Suppressor macrophage (primary cell): ENCODE measurements at places on chromosomes 12 and 14.

DNA sequence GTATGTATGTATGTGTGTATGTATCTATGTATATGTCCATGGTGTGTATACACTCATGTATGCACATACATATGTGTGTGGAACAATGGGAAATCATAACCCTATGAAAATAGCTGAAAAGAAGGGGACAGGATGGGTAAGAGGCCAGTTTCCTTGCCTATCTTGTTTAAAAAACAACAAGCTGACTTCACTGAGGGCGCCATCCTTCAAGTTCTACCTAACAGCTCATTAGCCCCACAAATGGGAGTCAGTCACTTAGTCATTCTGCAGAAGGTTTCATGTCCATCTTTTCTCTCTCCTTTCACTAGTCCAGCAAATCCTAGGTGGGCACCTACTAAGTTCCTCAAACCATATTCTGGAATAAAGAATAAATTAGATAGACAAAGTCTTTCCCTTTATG, 14.7 kb downstream of the STON2 start:
- no peak for DNase-seq

DNA sequence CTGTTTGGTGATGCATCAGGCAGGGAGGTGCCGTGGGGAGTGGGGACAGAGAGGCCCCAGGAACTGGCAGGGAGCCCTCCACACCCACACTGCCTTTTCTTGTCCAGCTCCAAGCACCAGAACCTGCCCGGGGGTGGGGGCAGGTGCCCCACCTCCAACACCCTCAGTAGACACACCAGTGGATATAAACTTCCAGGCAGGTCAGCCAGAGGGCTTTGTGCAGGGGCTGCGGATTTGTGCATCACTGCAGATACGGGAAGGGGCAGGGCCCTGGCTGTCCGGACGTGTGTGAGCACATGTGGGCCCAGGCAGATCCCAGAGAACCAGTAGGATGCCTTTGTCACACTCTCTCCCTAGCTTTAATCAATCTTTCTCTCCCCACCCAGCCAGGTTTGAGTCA, 1.3 kb upstream of the TGM1 start:
- DNase-seq: no peak

DNA sequence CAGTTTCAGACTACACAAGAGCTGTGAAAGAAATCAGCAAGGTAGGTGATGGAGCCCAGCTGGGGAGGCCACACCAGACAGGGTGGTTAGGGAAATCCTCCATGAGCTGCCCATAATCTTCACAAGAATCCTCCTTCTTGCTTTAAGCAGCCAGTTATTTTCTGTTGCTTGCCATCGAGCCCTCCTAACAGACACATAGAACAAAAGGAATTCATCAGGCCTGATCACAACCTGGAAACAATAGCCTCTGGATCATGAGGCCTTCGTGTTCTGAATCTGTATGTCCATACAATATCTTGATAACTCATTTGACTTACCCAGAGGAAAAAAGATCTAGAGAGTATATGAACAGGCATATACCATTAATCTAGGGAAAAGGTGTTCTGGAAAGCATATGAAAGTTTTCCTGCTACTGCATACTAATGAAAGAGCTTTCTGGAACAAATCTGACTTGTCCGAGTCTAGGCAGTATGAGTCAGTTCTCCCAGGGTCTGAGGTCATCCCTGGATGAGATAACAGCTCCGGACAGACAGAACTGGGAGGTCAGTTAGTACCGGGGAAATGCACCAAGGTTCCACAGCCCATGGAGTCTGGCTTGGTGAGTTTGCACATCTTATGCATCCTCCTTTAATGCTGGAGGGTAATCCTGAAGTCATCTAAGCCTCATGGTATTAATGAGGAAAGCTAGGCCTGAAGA, 52.8 kb upstream of the ELK3 start:
- no peak for DNase-seq

- peak; percentile 29 for DNase-seq
Observed at GRCh38 chr14:70955543-70956480, 48.6 kb downstream of the PCNX1 start.

- DNase-seq: no peak
Observed at GRCh38 chr12:126782083-126782482, 1484.9 kb upstream of the TMEM132C start.

- no peak for DNase-seq
Observed at GRCh38 chr12:6199531-6200255, 507 bp upstream of the CD9 start.

DNA sequence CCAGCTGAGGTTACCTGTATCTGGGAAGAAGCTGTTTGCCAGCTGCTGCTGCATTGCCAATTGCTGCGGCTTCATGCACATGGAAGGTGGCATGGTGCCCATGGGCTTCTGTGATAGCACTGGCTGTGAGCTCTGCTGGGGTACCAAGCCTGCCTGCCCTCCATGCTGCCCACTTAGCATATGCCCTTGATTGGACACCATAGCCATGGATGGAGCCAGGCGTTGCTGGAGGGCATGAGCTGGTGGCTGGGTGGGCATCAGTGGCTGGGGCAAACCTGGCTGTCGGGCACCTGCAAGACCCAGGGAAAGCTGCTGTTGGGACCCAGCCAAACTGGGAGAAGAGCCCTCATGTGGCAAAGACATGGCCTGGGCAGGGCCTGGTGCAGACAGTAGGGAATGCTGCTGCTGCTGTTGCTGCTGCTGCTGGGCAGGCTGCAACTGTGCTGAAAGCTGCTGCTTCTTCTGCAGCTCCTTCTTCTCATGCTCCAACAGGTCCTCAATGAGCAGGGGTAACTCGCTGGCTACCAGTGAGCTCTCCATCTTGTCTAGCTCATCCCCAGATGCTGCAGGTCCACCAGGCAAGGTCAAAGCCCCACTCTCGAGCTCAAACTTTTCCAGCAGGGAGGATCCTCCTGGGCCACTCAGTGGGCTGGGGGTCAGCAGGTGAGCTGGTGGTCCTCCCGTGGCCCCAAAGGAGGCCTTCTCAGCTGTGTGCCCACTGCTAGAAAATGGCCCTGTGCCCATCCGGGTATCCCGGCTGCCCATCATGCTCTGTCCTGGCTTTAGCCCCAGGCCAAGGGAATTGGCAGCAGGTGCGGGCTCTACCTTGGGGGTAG, 18.8 kb upstream of the PRKAG1 start:
- DNase-seq: no peak

DNA sequence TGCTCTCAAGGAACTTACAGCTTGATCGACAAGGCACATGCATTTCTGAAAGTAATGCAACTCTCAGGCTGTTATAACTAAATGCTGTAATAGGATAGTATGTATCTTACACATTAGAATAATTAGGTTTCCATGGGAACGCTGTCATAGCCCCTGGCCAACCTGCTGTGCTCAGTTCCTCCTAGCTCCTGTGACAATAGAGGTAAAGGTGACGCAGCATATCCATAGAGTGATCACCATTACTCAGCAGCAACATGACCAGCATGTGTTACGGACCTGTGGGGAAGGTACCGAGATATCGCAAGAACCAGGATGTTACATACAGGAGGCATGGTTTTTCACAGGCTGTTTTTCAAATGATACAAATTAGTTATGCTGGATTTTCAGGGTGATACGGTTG, 150.7 kb downstream of the CAND1 start:
- no peak for DNase-seq

DNA sequence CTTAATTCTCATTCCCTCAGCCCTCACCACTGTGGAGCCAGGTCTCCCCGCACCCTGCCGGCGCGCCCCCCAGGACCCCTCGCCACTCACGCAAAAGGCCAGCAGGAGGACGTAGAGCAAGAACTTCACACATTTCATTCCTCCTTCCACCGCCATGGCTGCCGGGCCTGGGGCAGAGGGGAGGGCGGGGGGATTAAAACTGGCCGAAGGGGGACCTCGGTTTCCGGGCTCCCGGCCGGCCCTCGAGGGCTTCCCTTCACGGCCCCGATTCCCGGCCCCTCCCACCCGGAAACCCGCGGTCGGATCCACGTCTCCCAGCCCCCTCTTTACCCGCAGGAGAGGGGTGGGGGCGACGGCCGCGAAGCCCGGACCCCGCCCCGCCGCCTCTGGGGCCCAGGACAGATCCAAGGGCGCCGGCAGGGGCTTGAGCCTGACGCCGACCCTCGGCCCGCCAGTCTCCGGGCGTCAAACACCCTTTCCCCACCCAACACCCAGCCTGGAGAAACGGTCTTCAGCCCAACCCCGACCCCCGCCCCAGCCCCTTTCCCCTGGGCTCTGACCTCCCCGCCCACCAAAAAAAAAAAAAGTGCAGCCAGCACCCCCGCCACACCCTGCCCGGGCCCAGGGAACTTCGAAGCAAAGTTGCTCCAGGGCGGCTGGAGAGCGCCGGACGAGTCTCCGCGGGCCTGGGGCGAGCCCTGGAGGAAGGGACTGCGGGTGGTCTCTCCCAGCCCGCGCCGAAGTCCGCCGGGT, 447 bp downstream of the CD63 start:
- DNase-seq: peak; percentile 89

DNA sequence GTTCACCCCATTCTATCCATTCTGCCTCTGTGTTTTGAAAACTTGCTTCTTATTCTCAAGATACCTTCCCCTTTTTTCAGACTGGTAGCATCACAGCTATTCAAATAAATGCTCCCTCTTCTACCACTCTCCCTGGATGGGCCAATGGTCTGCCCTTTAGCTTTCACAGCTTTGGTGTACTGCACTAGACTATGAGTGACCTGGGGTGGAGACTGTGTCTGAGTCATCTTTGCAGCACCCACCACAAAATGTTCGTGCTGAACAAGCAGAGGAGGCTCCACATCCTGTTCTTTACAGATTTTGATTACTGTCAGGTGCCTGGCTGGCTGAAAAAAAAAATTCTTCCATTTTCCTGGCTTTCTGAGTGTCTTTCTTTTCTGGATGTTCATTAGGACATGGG, 1104.1 kb upstream of the TMEM132C start:
- DNase-seq: peak; percentile 39

- DNase-seq: no peak
Observed at GRCh38 chr14:95123891-95124579, 33.3 kb downstream of the DICER1 start.

GRCh38 chr12:112425582-112426382, 7.0 kb downstream of the PTPN11 start:
- no peak for DNase-seq
